ENCODE measurements at places on chromosomes 16 and 17.
A peak's percentile ranks its signal among the peaks of the same experiment; 100 is the strongest.

DNA sequence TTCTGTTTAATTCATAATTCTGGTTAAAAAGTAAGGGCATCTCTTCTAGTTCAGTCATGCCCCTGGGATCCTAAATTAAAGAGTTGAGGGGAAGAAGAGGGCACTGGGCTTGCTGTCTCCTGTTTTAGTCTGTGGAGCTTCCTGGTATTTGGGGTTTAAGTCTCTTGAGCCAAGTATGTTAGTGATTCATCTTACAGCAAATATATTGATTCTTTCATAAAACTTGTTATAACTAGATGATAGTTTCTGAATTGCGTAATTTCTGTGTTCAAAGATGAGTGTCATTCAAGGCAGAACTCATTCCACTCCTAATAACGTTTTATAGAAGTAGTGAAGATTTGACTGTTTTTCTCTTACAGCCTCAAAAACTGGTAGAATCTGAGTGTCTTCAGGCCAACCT, 1.7 kb downstream of the TXNDC17 start:
- DNase-seq = no peak

DNA sequence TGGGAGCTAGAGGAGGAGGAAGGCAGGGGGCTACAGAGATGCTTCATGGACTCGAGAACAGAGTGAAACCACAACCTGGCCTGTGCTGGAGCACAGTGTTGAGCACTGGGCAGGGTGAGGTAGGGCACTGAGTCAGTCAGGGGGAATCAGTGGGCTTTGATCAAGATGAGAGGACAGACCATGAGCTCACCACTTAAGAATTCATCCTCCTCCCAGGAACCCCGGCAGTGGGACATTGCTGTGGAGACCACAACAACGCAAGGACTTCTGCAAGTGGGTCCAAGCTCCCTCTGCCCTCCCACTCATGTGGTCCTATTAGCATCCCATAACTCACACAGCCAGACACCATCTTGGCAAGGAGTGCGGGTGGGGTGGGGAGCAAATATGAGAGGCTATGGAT, 1.7 kb upstream of the CES5A start:
- peak; percentile 69 for DNase-seq

- no peak for DNase-seq
Measured at GRCh38 chr16:78348068-78348467, 248.6 kb downstream of the WWOX start.

DNA sequence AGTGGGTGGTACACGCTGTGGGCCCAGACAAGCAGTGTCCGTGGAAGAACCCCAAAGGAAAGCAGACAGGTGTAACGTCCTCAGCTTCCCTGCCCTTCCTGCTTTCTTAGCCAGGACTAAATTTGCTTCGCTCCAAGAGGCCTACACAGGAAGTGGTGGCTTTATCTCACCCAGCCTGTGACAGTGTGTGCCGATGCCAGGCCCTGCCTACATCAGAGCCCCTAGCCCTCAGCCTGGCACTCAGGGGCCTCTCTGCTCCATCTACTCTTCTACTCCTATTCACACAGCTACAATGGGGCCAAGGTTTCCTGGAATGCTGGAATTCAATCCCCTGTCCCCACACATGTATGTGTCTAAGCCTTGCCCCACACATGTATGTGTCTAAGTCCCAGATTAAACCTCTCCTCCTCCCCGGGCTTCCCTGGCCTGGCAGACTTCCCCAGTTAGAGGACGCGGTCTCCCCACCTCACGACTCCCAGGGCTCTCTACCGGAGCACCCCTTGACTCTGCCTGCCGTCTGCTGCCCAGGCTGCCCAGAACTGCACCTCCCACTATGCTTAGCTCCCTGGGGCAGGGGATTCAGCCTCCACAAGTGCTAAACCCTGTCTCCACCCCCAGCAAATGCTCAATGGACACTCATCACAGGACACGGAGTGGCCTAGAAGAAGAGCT, 8.2 kb downstream of the PGAP3 start:
- no peak for DNase-seq

- DNase-seq = no peak
Measured at GRCh38 chr17:79633154-79633553, 22.3 kb upstream of the RBFOX3 start.

- no peak for DNase-seq
Measured at GRCh38 chr17:50945779-50946222, 79.6 kb upstream of the TOB1 start.

- peak; percentile 39 for DNase-seq
Measured at GRCh38 chr17:39652587-39653315, 12.4 kb upstream of the TCAP start.

Measured in astrocyte of the hippocampus (primary cell).